Lung (tissue), 17 donors: ENCODE measurements at places on chromosomes 16 and 17. TPM values are rescaled to one million over a fixed set of nuclear protein-coding genes. Genes with fewer than 3 reads are reported as not detected.

- H3K4me3 ChIP-seq, result no peak overlapping the region
- H3K27ac ChIP-seq, result no peak overlapping the region
- H3K27me3 ChIP-seq, result no peaks in the 10 kb centered on the region
- DNase-seq, result no peak
- H3K36me3 ChIP-seq, result no peaks in the 10 kb centered on the region
Observed at GRCh38 chr16:20192801-20193200, 119.1 kb upstream of the GPR139 start.

DNA sequence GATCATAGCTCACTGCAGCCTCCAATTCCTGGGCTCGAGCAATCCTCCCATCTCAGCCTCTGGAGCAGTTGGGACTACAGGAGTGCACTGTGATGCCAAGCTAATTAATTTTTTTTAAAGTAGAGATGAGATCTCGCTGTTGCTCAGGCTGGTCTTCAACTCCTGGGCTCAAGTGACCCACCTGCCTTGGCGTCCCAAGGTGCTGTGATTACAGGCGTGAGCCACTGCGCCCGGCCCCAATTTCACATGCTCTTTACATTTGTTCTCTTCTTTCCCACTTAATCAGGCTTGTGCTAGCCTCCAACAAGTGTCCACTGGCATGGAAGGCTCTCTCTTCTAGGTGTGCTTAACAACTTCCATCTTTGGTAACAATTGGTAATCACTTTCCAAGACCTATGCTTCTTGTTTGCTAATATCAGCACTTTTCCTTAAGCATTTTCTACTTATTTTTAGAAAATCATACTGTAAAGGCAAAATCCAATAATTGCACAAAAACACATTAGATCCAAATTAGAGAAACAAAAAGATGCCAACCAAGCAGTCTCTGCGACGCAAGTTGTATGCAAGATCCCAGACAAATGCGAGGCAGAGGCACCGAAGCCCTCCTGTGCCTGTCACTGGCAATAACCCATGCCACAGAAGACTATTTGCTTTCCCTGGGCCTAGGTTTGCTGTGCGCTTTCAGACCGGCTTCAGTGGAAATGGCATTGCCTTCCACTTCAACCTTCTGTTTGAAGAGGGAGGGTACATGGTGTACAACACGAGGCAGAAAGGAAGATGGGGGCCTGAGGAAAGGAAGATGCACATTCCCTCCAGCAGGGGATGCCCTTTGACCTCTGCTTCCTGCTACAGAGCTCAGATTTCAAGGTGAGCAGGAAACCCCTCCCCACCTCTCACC lies 52.6 kb downstream of the NOS2 start:
- H3K4me3 ChIP-seq, result no peak overlapping the region
- peaks cover 5% of the 10 kb centered on the region for H3K4me1 ChIP-seq
- H3K27me3 ChIP-seq, result no peaks in the 10 kb centered on the region
- no peak for DNase-seq
- H3K27ac ChIP-seq, result no peak overlapping the region

- H3K4me3 ChIP-seq, result no peak overlapping the region
- no peaks in the 10 kb centered on the region for H3K36me3 ChIP-seq
- no peak overlapping the region for H3K27ac ChIP-seq
- H3K4me1 ChIP-seq, result no peaks in the 10 kb centered on the region
- no peak for DNase-seq
Observed at GRCh38 chr16:68665501-68665900, 20.4 kb downstream of the CDH3 start.

DNA sequence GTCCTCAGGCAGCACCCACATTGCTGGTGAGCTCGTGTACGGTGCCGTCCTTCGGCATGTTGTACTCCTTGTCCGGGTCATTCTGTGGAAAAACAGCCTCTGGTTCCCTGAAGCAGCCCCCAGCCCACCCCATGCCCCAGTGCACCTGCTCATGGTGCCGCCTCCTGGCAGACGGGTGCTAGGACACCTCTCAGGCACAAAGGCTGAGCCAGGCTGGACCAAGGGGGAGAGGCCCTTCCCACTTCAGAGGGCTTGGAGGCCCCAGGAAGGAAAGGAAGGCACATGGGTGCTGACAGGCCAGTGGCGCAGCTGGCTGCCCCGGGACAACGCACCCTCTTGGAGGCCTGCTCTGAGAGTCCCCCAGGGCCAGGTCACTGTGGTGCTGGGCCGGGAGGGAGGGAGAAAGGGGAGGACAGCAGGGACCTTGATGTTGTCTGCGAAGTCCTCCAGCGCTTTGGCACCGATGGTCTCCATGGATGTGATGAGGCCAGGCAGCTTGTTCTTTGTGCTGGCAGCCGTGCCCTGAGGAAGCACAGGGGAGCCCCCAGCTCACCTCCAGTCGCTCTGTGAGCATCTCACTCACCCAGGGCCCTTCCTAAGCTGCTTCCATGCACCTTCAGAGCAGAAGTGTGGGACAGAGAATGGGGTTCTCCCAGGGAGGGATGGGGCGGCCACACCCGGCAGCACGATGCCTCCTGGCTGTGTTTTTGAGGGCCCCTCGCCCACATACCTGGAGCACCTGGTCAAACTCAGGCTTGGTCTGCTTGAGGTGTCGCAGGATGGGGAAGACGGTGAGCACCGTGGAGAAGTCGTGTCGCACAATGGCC lies 9.3 kb downstream of the ZACN start:
- H3K4me3 ChIP-seq, result no peak overlapping the region
- no peak overlapping the region for H3K27ac ChIP-seq
- no peaks in the 10 kb centered on the region for H3K27me3 ChIP-seq
- DNase-seq, result no peak
- peaks cover 6% of the 10 kb centered on the region for H3K4me1 ChIP-seq

- no peak for DNase-seq
- H3K4me3 ChIP-seq, result peak overlapping the region; percentile 72
- no peaks in the 10 kb centered on the region for H3K36me3 ChIP-seq
- H3K27me3 ChIP-seq, result no peaks in the 10 kb centered on the region
- peaks cover 32% of the 10 kb centered on the region for H3K4me1 ChIP-seq
- peak overlapping the region; percentile 98 for H3K27ac ChIP-seq
Observed at GRCh38 chr17:81399481-81400153, 4.4 kb downstream of the BAHCC1 start.

GRCh38 chr17:20202141-20202621 lies 193.0 kb downstream of the SPECC1 start:
- H3K27me3 ChIP-seq, result no peaks in the 10 kb centered on the region
- no peak overlapping the region for H3K27ac ChIP-seq
- H3K4me3 ChIP-seq, result no peak overlapping the region
- no peak for DNase-seq

GRCh38 chr16:28499854-28500253 lies 5.4 kb downstream of the APOBR start:
- H3K4me1 ChIP-seq, result no peaks in the 10 kb centered on the region
- H3K27ac ChIP-seq, result no peak overlapping the region
- no peaks in the 10 kb centered on the region for H3K36me3 ChIP-seq
- H3K27me3 ChIP-seq, result no peaks in the 10 kb centered on the region

GRCh38 chr17:8898636-8899035 lies 31.2 kb upstream of the PIK3R6 start:
- no peaks in the 10 kb centered on the region for H3K4me1 ChIP-seq
- DNase-seq, result no peak
- H3K36me3 ChIP-seq, result no peaks in the 10 kb centered on the region
- no peak overlapping the region for H3K4me3 ChIP-seq
- H3K27ac ChIP-seq, result no peak overlapping the region

- H3K4me3 ChIP-seq, result no peak overlapping the region
- no peaks in the 10 kb centered on the region for H3K4me1 ChIP-seq
- no peak for DNase-seq
- H3K27ac ChIP-seq, result no peak overlapping the region
Observed at GRCh38 chr16:81823734-81824133, 44.6 kb downstream of the PLCG2 start.

The ICAM2 gene
- total RNA-seq, result 60.3 TPM
